ENCODE measurements at places on chromosomes 2 and 18. TPM values are rescaled to one million over a fixed set of nuclear protein-coding genes. Genes with fewer than 3 reads are reported as not detected.

Gene STRADB
- total RNA-seq: 18.5 TPM

Gene VIT
- not detected for total RNA-seq

Gene MAIP1
- total RNA-seq: 27.9 TPM

Gene CEBPZOS
- 46.6 TPM for total RNA-seq

DNA sequence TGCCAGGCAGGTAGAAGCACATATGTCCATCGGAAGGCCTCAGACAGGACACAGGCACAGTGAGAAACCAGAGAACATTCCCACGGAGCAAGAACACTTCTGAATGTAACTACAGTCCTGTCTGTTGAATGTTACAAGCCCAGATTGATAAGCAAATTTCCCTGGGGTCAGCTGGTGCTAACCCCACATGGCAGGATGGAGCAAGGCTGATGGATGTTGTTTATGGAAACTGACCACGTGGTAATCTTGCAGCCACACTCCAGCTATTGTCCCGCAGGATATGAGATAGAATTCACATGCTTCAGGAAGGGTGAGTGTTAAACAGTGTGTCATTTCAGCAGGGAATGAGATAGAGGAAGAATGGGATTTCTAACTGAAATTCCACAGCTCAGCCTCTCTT is 138.8 kb upstream of the COPS8 start:
- no peaks in the 10 kb centered on the region for H3K4me1 ChIP-seq
- DNase-seq: no peak

DNA sequence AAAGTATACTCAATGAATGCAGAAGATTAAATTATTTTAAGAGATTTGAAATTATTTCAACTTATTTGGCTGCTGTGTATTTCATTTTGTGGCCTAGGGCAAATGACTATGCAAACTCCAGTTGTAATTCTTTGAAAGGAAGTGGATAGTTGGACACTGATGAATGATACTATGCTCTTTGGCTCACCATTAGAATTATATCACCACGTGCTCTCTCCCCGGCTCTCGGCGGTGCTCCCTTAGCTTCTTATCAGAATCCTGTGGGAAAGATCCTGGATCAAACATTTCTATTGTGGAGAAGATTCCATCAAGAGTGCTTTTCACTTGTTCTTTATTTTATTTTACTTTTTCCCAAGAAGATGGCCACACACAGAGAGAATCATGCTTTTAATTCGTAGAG is 55.2 kb downstream of the ADCYAP1 start:
- H3K4me3 ChIP-seq: no peak overlapping the region
- no peaks in the 10 kb centered on the region for H3K4me1 ChIP-seq
- DNase-seq: no peak
- no peaks in the 10 kb centered on the region for H3K36me3 ChIP-seq

DNA sequence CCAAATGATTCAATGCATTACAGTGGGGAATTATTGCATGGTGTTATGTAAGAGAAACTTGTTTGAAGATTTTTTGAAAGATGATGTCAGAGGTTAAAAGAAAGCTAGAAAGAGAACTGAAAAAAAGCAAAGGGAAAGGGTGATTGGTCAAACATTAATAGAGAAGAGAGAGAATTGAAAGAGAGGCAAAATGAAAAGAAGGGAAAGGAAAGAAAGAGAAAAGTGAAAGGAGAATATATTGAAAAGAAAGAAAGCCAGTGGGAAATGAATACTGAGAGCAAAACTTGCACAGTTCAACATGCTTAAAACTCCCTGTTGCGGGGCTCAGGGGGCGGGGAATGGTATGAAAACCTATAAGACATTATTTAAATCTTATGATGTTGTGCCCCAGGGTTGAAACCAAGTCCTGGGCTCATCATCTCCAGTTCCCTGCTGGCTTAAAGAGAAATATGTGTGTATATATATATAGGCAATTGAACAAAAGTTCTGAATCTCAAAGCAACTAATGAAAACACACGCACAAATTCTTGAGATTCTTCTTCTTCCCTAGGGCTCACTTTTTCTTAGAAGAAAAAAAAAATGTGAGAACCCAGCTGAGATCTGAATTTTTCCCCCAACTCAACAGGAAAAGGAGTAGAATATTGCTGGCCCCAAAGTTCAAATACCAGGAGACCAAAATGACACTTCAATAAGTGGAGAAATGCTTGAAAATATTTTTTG is 2045.9 kb upstream of the CELF4 start:
- DNase-seq: no peak
- no peak overlapping the region for H3K27ac ChIP-seq
- no peak overlapping the region for H3K4me3 ChIP-seq
- no peaks in the 10 kb centered on the region for H3K36me3 ChIP-seq
- no peaks in the 10 kb centered on the region for H3K4me1 ChIP-seq

- no peaks in the 10 kb centered on the region for H3K36me3 ChIP-seq
- no peak overlapping the region for H3K27ac ChIP-seq
- no peak overlapping the region for H3K4me3 ChIP-seq
- no peaks in the 10 kb centered on the region for H3K4me1 ChIP-seq
Observed at GRCh38 chr2:58896638-58897037, 655.5 kb upstream of the FANCL start.

DNA sequence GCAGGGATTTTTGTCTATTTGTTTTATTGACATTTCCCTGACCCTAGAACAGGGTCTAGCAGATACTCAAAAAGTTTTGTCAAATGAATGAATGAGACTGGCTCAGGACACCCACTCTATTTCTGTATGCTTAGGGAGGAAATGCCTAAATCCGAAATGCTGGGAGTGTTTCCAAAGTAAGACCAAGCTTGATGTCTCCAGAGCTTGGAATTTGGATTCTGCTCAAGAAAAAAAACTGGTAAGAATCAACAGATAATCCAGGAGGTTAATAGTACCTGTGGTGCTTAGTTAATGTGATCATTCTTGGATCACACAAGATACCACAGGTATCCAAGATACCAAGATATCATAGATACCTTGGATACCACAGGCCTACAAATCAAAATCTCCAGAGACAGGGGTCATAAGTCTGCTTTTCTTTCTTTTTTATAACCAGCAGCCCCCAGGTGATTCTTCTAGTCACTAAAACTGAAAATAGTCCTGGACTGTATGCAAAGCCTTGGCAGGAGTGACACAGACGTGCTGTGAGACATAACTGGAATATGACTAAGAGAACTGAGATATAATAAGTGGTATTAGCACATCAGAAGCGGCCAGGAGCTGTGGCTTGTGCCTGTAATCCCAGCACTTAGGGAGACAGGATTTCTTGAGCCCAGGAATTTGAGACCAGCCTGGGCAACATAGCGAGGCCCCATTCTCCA is 39.9 kb upstream of the SP3 start:
- DNase-seq: no peak
- peaks cover 3% of the 10 kb centered on the region for H3K4me1 ChIP-seq
- H3K27me3 ChIP-seq: peaks cover 10% of the 10 kb centered on the region

DNA sequence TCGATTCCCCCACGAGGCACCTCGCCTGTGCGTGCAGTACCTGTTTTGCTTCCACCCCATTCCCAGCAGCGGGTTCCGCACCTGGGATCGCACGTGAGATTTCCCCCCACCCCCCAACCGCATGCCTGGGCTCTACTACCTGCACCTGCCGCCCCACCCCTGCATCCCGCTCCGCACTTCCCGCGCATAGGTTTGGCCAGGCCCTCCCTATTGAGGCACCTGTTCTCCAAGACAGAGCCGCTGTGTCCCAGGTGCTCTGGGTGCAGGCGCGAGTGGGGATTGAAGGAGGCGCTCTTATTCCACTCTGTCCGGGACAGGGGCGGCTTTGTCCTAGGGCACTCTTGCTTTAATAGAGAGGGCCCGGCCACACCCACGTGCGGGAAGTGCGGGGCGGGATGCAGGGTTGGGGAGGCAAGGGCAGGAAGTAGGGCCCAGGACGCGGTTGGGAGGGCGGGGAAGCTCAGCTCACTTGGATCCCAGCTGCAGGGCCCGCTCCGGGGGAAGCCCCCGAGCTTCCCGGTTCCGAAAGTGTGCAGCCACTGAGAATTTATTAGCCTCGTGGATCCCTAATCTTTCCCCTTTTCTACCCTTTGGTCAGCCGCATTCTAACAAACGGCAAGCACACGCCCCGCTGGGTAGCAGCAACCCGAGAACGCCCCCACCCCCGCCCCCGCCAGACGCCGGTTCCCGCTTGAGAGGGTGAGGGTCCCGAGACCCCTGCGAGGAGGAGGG is 670 bp upstream of the MOCOS start:
- H3K4me3 ChIP-seq: peak overlapping the region; percentile 82
- H3K36me3 ChIP-seq: no peaks in the 10 kb centered on the region
- no peak overlapping the region for H3K27ac ChIP-seq
- H3K4me1 ChIP-seq: peaks cover 5% of the 10 kb centered on the region

DNA sequence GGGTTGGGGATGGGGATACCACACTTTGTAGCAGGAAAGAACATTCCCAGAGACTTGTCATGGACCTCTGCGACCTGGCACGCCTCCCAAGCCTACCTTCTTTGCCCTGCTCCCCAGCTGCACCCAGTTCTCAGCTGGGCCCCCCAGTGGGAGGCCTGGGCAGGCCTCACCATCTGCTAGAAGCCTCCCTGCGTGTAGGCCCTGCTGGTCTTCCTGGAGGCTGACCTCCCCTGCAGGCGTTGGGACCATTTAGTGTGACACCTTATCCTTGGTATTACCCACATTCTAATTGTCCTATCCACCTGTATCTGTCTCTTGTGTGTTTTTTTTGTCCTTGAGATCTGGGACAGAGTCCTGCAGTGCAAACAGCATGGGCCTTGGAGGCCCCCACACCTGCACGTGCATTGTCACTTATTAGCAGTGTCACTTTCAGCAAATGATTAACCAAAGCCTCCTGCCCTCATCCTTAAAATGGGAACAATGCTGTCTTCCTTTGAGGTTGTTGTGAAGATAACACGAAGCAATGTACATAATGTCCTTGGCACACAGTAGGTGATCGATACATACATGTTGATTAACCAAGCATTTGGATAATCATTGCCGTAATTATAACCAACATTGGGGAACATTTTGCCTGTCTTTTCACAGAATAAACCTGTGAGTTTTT is 77.2 kb downstream of the LIPG start:
- DNase-seq: no peak
- no peaks in the 10 kb centered on the region for H3K4me1 ChIP-seq

DNA sequence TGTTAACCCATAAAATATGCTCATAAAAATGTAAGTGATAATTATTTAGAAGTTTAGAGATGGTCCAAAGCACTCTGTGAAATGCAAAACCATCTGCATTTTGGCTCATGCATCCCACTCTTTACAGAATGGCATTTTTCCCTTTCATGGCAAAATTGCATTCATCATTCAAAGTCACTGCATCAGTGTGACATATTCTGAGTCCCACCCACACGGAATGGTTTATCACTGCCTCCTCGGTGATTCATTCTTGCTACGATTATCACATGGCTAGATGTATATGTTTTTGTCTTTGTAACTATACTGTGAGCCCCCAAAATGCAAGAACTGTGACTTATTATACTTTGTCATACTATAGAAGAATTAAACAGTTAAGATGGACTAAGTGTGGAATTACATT is 293.0 kb downstream of the LRATD1 start:
- peaks cover 3% of the 10 kb centered on the region for H3K27me3 ChIP-seq
- no peaks in the 10 kb centered on the region for H3K4me1 ChIP-seq
- no peak for DNase-seq
- H3K36me3 ChIP-seq: no peaks in the 10 kb centered on the region
- no peak overlapping the region for H3K27ac ChIP-seq
- H3K4me3 ChIP-seq: no peak overlapping the region
